ENCODE measurements at places on chromosomes 13 and 19.

GRCh38 chr13:20702915-20703779 lies at the start of gene IL17D:
Gene IL17D (plus strand): TSS chr13:20703699. CDS start chr13:20704002, 303 bp downstream.
- DNase-seq, result no peak

DNA sequence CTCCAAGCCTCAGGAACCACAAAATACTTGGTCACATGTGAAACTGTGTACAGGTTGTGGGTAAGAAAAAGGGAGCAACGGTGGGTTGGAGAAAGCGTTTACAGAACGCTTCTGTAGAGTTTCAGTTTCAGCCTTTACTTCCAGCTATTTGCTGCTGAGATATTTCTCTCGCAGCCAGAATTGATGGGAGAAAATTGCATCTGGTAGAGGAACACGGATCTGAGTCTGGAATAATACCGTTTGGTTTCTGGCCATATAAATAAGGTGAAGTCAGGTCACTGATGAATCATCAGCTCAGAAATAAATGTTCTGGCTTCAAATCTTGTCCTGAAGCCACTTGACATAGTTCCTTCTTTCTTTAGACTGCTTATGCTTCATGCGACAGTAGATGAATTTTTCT lies 20.3 kb upstream of the RFC3 start:
- no peak for DNase-seq

GRCh38 chr13:60268203-60268555 lies 104.5 kb upstream of the DIAPH3 start:
- no peak for DNase-seq

GRCh38 chr19:11963566-11964355 lies 1.1 kb upstream of the ZNF763 start:
- peak; percentile 65 for DNase-seq

- DNase-seq, result no peak
Measured at GRCh38 chr13:75687150-75687763, 51.1 kb downstream of the LMO7 start.

All from effector CD4-positive, alpha-beta T cell (primary cell).